ENCODE measurements at places on chromosomes 11 and 22. TPM values are rescaled to one million over a fixed set of nuclear protein-coding genes. Genes with fewer than 3 reads are reported as not detected.
A peak's percentile ranks its signal among the peaks of the same experiment; 100 is the strongest.

OR10A2 gene
- total RNA-seq, result 1.4 TPM

MAP6 gene
- total RNA-seq, result 95.9 TPM

GRCh38 chr11:103662880-103663279 lies 373.6 kb upstream of the DDI1 start:
- no peak for ATAC-seq

DDIAS gene
- total RNA-seq, result 0.82 TPM

OTOG gene
- total RNA-seq, result 0.09 TPM

DGAT2 gene
- total RNA-seq, result 3.0 TPM

OR51B2 gene
- not detected for total RNA-seq

MS4A12 gene
- total RNA-seq, result not detected

- ATAC-seq, result no peak
Observed at GRCh38 chr11:118476676-118477075, 40.4 kb downstream of the KMT2A start.

DNA sequence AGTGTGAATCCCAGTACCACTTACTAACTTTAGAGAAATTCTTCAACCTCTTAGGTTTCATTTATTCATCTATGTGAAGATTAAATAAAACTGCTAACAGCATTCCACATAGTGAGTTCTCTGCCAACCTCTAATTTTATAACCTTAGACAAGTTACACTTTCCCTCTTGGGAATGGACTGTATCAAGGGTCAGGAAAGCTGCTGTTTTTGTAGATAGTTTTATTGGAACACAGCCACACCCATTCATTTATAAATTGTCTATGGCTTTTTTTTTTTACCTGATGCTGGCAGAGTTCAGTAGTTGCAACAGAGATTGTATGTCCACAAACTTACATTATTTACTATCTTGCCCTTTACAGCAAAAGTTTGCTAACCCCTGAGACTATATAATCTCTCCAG lies 81.1 kb downstream of the PAK1 start:
- ATAC-seq, result no peak

DNA sequence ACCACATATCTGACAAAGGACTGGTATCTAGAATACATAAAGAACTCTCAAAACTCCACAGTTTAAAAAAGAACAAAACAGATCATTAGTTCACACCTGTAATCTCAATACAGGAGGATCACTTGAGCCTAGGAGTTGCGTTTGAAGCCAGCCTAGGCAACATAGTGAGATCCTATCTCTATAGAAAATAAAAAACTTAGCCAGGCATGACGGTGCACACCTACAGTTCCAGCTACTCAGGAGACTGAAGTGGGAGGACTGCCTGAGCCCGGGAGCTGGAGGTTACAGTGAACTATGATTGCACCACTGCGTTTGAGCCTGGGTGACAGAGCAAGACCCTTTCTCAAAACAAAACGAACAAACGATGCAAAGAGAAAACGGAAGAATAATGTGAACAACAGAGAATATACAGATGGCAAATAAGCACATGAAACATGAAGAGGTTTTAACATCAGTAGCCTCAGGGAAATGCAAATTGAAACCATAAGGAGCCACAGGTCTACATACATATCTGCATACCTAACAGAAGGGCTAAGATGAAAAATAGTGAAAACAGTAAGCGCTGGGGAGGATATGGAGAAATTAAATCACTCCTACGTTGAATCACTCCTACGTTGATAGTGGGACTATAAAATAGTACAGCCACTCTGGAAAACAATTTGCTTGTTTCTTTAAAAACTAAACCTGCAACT lies 70.7 kb downstream of the DGCR2 start:
- peak; percentile 89 for ATAC-seq

DNA sequence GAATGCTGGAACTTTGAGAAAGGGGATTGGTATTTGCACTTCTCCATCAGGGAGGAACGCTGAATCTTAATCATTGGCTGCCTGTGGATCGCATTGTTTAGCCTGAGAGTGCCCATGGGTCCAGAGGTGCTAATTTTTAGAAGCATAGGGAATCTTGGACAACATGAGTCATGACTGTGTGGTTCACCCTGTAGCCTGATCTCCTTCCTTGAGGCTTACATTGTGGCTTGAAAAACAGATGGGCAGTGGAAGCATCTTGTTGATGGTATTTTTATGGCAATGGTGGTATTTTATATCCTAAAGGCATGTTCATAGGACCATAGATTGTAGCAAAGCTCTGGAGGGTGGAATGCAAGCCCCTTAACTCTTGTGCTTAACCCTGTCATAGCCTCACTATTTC lies 99.2 kb upstream of the DBX1 start:
- no peak for ATAC-seq

Data from motor neuron (in vitro differentiated cells).